ENCODE measurements at places on chromosomes 2 and 18. TPM values are rescaled to one million over a fixed set of nuclear protein-coding genes. Genes with fewer than 3 reads are reported as not detected.

The SERPINB12 gene
- total RNA-seq = not detected

The CHRNG gene
- total RNA-seq = not detected

The NLRC4 gene
- not detected for total RNA-seq

The FIGN gene
- under 0.01 TPM for total RNA-seq

The ZNF521 gene
- total RNA-seq = 66.4 TPM

The C2orf80 gene
- not detected for total RNA-seq

The CGREF1 gene
- 5.1 TPM for total RNA-seq

The REG1B gene
- total RNA-seq = not detected

The ZNF892 gene
- 3.6 TPM for total RNA-seq

The SFT2D3 gene
- 4.9 TPM for total RNA-seq

The PID1 gene
- 0.25 TPM for total RNA-seq

The PSTPIP2 gene
- 0.63 TPM for total RNA-seq
